ENCODE measurements at places on chromosomes 12 and 14.
A peak's percentile ranks its signal among the peaks of the same experiment; 100 is the strongest.

- peak; percentile 12 for DNase-seq
Observed at GRCh38 chr12:69243099-69244084, 4.0 kb downstream of the CPSF6 start.

DNA sequence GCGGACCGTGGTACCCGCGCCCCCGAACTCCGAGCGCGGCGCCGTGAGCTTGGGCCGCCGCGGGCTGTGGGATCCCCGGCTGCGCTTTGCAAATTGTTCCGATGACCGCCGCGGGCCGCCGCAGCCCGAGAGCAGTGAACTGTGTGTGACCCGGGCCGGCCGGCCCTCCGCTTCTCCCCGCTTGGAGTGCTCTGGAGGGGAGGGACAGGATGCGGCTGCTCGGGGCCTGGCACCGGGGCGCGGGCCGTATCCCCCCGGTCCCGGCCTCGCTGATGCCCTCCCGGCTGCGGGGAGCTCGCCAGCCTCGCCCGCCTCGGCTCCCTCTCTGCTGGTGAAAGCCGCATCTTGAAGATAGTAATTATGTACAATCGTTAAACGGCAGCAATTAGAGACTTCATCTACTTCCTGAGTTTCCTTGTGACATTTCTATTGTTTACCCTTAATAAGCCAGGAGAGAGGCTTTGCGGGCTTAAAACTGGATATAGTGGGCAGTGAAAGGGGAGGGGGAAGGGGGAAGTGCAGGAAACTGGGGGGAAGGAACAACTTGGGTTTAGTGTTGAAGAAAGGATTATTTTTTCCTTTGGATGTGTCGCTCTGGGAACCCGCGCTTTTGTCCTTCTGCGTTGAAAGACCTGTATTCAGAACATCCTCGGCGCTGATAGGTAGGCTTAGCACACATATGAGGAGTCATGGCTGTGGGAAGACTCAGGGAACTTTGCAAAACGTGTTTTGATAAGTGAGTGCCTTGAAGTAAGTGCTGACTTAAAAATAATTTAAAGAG lies 1.2 kb downstream of the PELI2 start:
- DNase-seq, result peak; percentile 24

DNA sequence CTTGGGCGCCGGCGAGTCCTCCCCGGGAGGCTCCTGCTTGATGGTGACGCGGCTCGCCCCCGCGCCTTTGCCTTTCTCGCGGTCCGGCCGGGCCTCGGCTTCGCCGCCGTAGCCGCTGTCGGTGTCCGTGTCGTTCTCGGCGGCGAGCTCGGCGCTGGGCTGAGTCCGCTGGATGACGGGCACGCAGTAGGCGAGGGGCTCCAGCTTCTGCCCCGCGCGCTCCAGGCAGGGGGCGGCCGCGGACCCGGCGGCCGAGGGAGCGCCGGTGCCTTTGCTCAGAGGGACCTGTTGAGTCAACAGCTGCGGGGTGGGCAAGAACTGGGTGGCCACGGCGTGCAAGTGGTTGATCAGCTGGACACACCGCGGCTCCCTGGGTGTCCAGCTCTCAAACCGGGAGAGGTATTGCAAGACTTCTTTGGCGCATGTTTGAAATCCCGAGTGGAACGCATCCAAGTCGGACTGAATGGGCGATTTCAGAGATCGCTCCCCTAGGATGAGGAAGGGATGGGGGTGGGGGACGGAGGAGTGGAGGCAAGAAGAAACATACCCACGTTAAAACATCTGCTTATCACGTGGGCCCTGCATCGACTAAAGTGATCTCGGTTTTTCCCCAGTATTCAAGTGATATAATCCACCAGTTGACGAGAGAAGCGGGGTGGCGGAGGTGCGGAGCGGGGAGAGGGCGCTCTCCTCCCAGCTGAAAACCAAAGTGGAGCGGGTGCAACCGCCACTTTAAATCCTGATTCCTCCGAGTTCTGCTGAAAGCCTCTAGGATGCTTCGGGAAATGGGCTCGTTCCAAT lies 2.0 kb downstream of the BHLHE41 start:
- DNase-seq, result peak; percentile 30

DNA sequence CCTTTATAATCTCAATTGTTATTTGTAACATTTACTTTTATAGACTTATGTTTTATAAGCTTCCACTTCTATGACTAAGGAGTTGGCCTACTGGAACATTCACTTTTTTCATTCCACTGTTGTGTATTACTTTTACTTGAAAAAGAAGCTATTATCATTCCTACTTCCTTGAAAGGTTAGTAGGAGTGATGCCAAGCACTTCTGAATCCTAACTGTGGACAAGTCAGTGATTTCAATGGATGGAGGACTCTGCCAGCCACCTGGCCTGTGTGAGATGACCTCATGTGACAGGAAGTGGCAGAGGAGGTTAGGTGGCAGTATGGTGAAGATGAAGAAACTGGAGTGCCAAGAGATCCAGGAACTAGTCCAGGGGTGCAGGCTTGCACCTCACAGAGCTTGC lies 46.0 kb downstream of the TECPR2 start:
- peak; percentile 2 for DNase-seq

DNA sequence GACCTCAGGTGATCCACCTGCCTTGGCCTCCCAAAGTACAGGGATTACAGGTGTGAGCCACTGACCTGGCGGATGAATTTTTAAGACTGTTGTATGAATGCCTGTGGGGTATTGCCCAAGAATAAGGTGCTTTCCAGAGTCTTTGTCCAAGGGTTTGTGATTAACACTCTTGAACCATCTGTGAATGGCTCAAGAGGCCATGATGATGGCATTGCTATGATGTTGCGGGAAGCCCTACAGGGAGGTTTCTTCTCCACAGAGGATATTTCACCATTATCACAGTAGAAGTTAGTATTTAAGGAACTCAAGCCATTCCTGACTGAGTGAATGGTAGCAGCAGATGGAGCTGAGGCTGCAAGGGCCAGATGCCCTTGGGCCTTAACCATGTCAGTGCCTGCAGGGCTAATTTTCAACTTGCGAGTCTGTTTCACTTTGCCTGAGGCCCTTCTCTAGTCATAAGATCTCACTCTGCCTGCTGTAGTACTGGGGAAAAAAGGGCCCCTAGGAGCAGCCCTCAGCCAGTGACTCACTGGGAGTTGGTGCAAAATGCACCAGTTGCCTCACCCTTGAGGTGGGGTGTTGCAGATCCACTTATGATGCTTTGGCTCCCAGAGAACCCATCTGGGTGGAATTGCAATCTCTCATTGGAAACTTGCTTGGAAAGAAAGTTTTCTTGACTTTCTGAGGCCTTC lies 108.6 kb upstream of the FLRT2 start:
- DNase-seq, result no peak

DNA sequence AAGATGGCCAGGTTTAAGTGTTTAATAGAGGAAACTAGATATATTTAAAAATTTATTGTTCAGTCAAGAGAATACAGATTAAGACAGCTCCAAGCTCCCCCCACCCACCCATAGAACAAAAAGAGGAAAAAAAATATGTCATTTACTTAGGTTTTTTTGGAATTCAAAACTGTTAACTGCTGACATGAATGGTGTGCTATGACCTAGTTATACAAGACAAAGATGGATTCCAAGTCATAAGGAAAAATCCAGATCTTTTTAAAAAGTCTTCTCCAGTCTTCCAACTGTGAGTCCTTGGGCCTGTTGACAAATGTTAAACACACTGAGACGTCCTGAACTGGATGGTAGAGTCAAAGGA lies 1.3 kb upstream of the SETD1B start:
- no peak for DNase-seq

DNA sequence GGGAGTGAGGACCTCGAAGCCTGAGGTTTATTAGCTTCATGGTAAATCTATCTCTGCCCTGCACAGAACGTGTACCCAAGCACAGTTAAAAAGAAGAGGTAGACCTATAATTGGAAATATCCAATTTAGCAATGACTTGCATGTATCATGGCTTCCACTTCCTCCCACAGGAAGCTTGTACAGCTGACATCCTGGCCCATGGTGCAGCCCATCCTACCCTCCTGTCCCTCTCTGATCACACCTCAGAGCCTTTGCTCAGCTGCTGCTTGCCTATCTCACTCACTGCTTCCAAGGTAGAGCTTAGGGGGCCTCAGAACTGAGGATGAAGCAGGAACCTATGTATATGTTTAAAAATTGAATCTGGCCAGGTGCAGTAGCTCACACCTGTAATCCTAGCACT lies 4.3 kb upstream of the BCDIN3D start:
- no peak for DNase-seq

GRCh38 chr12:72274931-72275330 lies 2.8 kb downstream of the TRHDE start:
- DNase-seq, result no peak

DNA sequence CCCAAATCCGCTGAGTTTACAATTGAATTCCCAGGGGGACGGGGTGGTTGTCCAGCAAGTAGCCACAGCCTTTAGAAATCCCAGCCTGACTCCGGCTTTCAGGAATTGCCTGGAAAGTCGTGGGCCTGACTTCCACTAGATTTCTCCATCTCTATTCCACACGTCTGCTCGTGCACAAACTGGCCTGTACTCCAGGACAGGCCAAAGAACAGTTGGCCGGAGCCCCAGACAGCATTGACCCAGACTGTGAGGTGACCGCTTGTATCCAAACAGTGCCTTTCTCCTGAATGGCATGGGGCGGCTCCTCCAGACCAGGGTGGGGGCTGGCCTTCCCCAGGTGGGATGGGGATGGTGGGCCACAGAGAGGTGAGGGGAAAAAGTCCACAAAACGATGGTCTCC lies 62.2 kb downstream of the KDM2B start:
- DNase-seq, result no peak

DNA sequence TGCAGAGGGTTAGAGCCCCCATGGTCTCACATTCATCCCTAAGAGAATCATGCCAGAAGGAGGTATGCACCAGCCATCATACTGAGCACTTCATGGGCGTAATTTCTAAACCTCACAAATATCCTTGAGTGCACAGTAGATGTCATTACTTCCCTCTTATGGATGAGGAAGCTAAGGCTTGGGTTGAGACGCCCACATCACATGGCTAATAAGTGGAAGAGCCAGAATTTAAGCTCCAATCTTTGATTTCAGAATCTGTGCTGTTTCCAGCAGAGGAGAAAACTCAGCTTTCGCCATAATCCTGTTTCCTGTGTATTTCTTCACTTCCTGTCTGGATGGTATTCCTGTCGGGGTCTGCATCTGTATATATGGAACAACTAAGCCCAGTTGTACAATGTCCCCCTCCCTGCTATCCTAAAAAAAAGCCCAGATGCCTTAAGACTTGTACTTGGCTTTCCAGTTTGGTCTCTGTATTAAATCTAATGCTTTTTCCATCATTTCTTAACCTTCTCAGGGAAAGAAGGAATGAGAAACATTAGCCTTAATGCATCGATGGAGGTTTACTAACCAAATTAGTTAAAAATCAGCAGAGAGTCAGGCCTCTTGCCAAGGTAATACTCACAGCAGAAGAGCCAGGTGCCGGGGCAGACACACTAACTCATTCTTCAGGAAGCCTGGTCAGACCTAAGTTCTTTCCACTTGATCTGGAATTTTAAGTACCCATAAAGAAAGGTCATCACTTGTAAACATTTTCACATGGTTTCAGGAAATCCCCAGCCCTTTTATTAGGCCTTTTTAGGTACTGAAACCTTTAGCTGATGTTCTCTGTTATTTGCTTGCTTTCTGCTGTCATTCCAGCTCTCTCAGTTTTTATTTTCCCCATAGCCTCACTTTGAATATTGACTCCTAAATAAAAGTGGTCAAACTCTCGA lies 5.3 kb downstream of the ISCU start:
- DNase-seq, result no peak

DNA sequence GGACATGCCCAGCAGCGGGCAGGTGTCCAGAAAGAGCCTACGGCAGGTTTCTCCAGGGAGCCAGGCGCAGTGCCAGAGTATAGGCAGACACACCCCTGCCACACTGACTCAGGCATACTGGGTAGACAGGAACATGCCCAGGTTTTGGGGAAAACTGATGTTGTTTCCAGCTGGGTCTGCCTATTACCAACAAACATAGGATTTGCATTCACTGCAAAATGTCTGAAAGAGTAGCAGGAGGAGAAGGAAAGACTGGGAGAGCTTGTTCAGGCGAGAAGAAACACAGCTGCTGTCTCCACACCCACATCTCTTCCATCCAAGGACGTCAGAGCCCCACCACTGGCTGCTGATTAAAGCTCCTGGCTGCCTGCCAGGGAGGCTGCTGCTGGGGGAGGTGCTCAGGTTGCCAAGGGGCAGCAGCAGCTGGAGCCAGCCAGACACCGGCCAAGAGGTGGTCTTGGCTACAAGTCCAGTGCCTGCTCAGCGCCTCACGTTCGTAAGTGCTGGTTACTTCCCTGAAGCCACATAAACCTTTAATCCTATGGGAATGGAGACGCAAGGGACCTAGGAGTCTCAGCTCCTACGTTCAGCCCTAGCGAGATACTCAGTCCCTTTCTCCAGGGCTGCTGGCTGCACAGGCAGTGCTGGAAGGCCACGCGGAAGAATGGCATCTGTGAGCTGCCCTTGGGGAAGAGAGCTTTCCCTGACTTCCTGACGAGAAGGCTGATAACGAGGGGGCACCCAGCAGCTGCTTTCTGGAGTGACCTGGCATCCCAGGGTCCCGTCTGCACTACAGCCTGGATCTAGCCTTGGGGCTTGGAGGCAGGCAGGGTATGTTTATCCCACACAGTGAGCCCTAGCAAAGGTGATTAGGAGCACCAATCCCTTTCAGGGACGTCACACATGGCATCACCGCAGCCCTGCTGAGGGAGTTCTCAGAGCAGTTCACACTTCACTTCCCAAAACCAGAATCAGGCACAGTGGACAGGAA lies 58.1 kb downstream of the PLEKHG3 start:
- no peak for DNase-seq

DNA sequence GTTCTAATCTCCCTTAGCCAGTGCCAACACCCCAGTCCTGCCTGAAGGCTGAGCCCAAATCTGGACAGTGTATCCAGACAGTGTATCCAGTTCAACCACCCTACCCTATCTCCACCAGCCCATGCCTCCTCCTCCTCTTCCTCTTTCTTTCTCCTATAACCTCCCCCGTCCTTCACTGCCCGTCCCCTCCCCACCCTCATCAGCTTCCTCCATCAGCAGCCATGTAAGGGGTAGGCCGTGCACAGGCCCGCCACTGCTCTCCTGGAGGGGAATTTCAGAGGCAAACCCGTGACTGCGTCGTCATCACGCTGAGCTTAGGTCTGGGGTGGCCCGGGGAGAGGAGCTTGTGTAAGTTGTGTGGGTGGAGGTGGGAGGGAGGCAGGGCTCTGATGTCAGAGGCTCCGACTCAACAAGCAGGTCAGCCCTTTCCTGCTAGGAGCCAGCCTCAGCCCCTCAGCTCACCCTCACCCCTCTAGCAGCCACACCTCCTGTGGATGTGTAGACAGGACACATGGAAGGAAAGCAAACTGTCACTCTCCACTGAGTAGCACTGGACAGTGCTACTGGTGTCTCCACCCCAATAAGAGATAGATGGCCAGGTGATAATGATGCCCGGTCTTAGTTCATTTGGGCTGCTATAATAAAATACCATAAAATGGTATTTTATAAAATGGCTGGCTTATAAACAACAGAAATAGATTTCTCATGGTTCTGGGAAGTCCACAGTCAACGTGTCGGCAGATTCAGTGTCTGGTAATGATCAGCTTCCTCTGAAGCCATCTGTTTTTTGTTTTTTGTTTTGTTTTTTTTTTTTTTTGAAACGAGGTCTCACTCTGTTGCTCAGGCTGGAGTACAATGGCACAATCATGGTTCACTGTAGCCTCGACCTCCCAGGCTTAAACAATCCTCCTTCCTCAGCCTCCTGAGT lies 50.5 kb downstream of the IRF2BPL start:
- peak; percentile 86 for DNase-seq

- peak; percentile 81 for DNase-seq
Observed at GRCh38 chr14:106564058-106564643, 1037.8 kb downstream of the TMEM121 start.

All from activated CD4-positive, alpha-beta T cell treated with anti-CD3 and anti-CD28 coated beads, Interleukin-2, Interleukin-6, amounts not matched to agents 100 ng/mL and 50 ng/mL, durations not matched to agents 16 hours and 8 hours (primary cell).